ENCODE measurements at places on chromosomes 1 and 21.
A peak's percentile ranks its signal among the peaks of the same experiment; 100 is the strongest.

DNA sequence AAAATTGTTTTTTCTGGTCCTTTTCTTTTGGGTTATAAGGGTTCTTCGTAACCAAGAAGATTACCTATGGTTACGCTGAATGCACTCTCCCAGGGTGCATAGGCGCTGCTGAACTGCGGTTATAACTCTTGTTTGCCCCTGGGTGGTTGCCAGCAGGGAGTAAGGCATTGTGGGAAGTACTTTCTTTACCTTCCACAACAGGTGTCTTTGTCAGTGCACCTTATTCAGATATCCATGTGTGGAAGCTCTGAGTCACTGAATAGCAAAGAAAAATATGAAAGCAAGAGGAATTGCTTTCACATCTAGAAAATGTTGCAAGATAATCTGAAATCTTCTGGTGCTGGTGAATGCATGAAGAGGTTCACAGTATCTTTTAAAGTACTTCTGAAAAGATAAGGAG, 124.4 kb upstream of the CACYBP start:
- ATAC-seq: peak; percentile 34
- H3K27ac ChIP-seq: no peak overlapping the region
- H3K36me3 ChIP-seq: no peaks in the 10 kb centered on the region
- H3K4me1 ChIP-seq: peaks cover 14% of the 10 kb centered on the region
- H3K4me3 ChIP-seq: peak overlapping the region; percentile 67
- no peaks in the 10 kb centered on the region for H3K27me3 ChIP-seq

GRCh38 chr21:29194847-29195246, 64.4 kb downstream of the MAP3K7CL start:
- H3K27me3 ChIP-seq: no peaks in the 10 kb centered on the region
- H3K27ac ChIP-seq: no peak overlapping the region
- ATAC-seq: peak; percentile 13
- H3K4me3 ChIP-seq: no peak overlapping the region
- peaks cover 24% of the 10 kb centered on the region for H3K4me1 ChIP-seq

GRCh38 chr1:13605159-13605558, 21.5 kb downstream of the PDPN start:
- ATAC-seq: no peak
- peaks cover 23% of the 10 kb centered on the region for H3K27me3 ChIP-seq

DNA sequence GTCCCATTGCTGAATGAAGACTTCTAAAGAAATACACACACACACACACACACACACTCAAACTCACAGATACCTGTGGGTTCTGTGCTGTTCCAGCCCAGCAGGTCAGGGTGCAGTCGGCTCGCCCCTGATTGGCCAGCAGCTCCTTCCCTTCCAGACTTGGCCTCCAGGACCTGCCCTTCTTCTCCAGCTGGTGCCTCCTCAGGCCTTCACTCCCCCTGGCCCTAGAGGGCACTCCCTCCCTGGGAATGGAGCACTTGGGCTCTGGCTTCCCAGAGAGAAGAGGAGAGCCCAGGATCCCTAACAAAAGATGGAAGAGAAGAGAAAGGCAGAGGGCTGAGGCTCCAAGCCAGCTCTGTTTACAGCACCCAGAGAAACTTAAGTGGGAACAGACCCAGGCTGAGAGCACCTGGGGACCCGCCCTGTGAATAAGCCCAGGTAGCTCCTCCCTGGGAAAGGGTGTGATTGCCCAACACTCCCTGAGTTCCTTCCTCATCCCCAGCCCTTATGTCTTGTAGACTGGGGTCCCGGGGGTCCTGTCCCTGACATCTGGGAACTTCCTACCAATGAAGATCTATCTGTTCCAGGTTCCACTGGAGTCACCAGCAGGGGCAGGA, at the start of gene PGLYRP3:
Gene PGLYRP3, minus strand, starts transcription at position 383 of the 617 bp plus-strand sequence. CDS start 2,287 bp downstream, outside the sequence.
- H3K36me3 ChIP-seq: no peaks in the 10 kb centered on the region
- no peak for ATAC-seq

DNA sequence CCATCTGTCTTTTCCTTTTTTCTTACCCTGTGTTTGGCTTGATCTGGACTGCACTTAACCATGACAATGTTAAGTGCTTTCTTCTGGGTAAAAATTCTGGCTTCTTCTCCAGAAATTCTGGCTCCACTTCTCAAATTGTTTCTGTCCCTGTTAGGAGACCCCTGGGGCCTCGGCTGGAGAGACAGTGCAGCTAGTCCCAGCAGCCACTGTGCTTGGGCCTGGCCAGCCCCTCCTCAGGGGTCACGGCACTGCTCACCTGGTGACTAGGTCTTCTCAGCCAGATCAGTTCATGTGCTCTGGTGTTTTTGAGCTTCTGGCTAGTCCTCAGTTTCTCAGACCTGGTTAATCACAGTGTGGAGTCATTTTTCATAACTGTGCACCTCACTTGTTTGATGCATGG, 72.4 kb downstream of the ADARB1 start:
- H3K36me3 ChIP-seq: peaks cover 18% of the 10 kb centered on the region
- H3K27me3 ChIP-seq: no peaks in the 10 kb centered on the region
- peaks cover 12% of the 10 kb centered on the region for H3K4me1 ChIP-seq
- ATAC-seq: no peak
- H3K4me3 ChIP-seq: no peak overlapping the region

DNA sequence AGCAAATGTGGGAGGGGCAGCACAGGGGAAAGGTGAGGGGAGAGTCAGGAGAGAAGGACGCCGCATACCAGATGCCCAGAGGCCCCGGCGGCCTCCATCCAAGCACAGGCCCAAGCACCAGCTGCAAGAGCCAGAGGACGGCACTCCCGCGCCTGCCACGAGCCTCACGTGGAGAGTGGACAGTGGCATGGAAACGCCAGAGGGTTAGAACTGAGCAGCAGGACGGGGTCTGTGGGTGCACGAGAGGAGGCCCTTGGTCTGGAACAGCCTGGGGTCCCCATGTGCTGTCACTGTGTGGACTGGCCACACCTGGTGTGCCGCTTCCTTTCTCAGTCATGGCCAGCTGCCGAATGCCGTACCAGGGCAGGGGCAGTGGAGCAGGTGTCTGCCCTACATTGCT, 68.7 kb downstream of the AGPAT3 start:
- no peak for ATAC-seq
- H3K36me3 ChIP-seq: peaks cover 8% of the 10 kb centered on the region
- H3K27me3 ChIP-seq: no peaks in the 10 kb centered on the region
- H3K4me3 ChIP-seq: no peak overlapping the region
- no peak overlapping the region for H3K27ac ChIP-seq
- H3K4me1 ChIP-seq: peaks cover 8% of the 10 kb centered on the region

GRCh38 chr21:45993210-45994085, 11.9 kb downstream of the COL6A1 start:
- no peaks in the 10 kb centered on the region for H3K27me3 ChIP-seq
- no peak overlapping the region for H3K4me3 ChIP-seq
- ATAC-seq: no peak
- no peak overlapping the region for H3K27ac ChIP-seq

DNA sequence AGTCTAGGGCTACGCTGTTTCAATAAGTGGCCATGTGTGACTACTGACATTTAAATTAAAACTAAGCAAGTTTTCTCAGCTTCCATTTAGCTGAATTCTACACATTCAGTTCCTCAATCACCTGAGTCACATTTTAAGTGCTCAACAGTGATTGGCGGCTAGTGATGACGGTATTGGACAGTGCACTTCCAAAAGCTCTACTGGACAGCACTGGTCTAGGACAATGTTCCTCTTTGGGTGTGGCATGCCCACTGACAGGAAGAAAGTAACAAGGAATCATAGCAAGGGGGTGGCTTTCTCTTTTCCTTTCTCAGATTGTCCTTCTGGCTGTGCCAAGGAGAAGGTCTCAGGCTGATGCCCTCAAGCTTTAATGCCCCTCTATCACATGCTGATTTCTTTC, 11.7 kb downstream of the IGSF21 start:
- peaks cover 54% of the 10 kb centered on the region for H3K27me3 ChIP-seq
- H3K36me3 ChIP-seq: no peaks in the 10 kb centered on the region
- ATAC-seq: no peak
- H3K4me1 ChIP-seq: no peaks in the 10 kb centered on the region
- no peak overlapping the region for H3K27ac ChIP-seq
- H3K4me3 ChIP-seq: no peak overlapping the region

GRCh38 chr1:222994511-222995235, 148.4 kb downstream of the TLR5 start:
- no peak overlapping the region for H3K4me3 ChIP-seq
- ATAC-seq: no peak
- H3K27me3 ChIP-seq: no peaks in the 10 kb centered on the region
- no peaks in the 10 kb centered on the region for H3K4me1 ChIP-seq

GRCh38 chr1:207993477-207994445, 82.8 kb upstream of the CD34 start:
- no peaks in the 10 kb centered on the region for H3K36me3 ChIP-seq
- no peak overlapping the region for H3K27ac ChIP-seq
- H3K4me1 ChIP-seq: no peaks in the 10 kb centered on the region
- H3K27me3 ChIP-seq: peaks cover 23% of the 10 kb centered on the region

- H3K27ac ChIP-seq: no peak overlapping the region
- H3K36me3 ChIP-seq: peaks cover 2% of the 10 kb centered on the region
- H3K27me3 ChIP-seq: no peaks in the 10 kb centered on the region
- H3K4me1 ChIP-seq: no peaks in the 10 kb centered on the region
- ATAC-seq: no peak
These were observed 88.1 kb downstream of the GPATCH2 start for GRCh38 chr1:217542837-217543236.

- H3K36me3 ChIP-seq: no peaks in the 10 kb centered on the region
- no peak for ATAC-seq
- no peak overlapping the region for H3K4me3 ChIP-seq
- H3K27me3 ChIP-seq: peaks cover 23% of the 10 kb centered on the region
- no peak overlapping the region for H3K27ac ChIP-seq
These were observed 31.0 kb upstream of the BEND5 start for GRCh38 chr1:48807554-48808260.

- no peaks in the 10 kb centered on the region for H3K36me3 ChIP-seq
- no peaks in the 10 kb centered on the region for H3K4me1 ChIP-seq
- H3K27ac ChIP-seq: no peak overlapping the region
- no peaks in the 10 kb centered on the region for H3K27me3 ChIP-seq
These were observed 44.2 kb downstream of the CYYR1 start for GRCh38 chr21:26528882-26529281.

GRCh38 chr1:201905234-201905890, 16.7 kb downstream of the SHISA4 start:
- H3K27ac ChIP-seq: no peak overlapping the region
- H3K4me1 ChIP-seq: no peaks in the 10 kb centered on the region
- no peak overlapping the region for H3K4me3 ChIP-seq
- ATAC-seq: peak; percentile 67
- H3K36me3 ChIP-seq: no peaks in the 10 kb centered on the region

- peak overlapping the region; percentile 14 for H3K27ac ChIP-seq
- no peak for ATAC-seq
- H3K4me1 ChIP-seq: peaks cover 8% of the 10 kb centered on the region
- peak overlapping the region; percentile 96 for H3K4me3 ChIP-seq
- H3K36me3 ChIP-seq: peaks cover 19% of the 10 kb centered on the region
These were observed 2.5 kb downstream of the MPZ start for GRCh38 chr1:161307230-161307768.

- H3K27ac ChIP-seq: no peak overlapping the region
- no peaks in the 10 kb centered on the region for H3K27me3 ChIP-seq
- ATAC-seq: no peak
These were observed 981.7 kb upstream of the NCAM2 start for GRCh38 chr21:20016435-20017005.

GRCh38 chr1:32215629-32216480, 6.3 kb downstream of the TMEM234 start:
- peaks cover 6% of the 10 kb centered on the region for H3K36me3 ChIP-seq
- H3K27me3 ChIP-seq: no peaks in the 10 kb centered on the region
- H3K27ac ChIP-seq: peak overlapping the region; percentile 32
- H3K4me3 ChIP-seq: no peak overlapping the region
- peaks cover 4% of the 10 kb centered on the region for H3K4me1 ChIP-seq

- no peak for ATAC-seq
- H3K4me3 ChIP-seq: no peak overlapping the region
- no peak overlapping the region for H3K27ac ChIP-seq
- H3K4me1 ChIP-seq: no peaks in the 10 kb centered on the region
- H3K27me3 ChIP-seq: no peaks in the 10 kb centered on the region
These were observed 42.6 kb downstream of the ERO1B start for GRCh38 chr1:236239092-236239585.

DNA sequence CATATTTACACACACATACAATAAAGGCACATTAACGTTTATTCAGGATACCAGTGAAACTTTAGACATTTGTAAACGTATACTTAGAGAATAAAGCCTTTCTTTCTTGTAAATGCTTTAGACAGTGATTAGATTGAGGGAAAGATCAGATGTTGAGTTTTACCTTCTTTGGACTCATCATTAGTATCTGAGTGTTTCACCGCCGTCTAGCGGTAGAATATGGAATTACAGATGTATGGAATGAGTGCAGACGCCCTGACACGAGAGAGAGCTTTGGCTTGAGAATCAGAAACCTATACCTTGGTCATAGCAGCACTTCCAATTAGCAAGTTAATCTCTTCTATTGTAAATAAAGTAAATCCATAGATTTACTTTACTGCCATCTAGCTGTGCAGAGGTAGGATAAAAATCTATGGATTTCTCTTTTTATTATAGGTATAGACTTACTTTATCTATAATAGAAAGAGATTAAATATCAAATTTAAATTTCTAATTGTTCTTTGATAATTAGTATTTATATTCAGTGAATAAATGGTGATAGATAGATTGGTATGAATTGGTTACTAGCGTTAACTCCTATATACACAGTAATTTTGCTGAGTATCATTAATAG, 12.6 kb downstream of the FLG2 start:
- peak; percentile 70 for ATAC-seq
- H3K27me3 ChIP-seq: peaks cover 11% of the 10 kb centered on the region
- no peak overlapping the region for H3K4me3 ChIP-seq
- H3K36me3 ChIP-seq: no peaks in the 10 kb centered on the region

GRCh38 chr1:3024588-3024987, 3.3 kb downstream of the ACTRT2 start:
- no peaks in the 10 kb centered on the region for H3K4me1 ChIP-seq
- H3K4me3 ChIP-seq: no peak overlapping the region
- H3K36me3 ChIP-seq: no peaks in the 10 kb centered on the region
- no peak overlapping the region for H3K27ac ChIP-seq
- ATAC-seq: no peak

DNA sequence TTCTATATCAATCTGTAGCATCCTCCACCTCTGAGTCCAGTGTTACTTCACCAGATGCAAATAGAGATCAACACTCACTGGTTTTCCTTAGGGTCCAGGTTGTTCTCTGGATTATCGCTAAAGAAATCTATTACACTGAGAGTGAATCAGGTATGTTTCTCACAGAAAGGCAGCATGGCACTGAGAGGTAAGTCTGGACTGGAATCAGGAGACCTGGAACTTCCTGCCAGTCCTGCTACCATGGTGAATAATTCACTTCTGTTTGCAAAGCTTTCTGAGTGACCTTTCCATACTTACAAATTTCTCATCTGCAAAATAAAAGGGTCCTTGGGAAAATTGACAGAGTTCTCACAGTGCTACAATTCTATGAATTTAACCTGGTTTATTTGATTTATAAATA, 1583.3 kb downstream of the MRPL39 start:
- H3K27ac ChIP-seq: no peak overlapping the region
- H3K4me1 ChIP-seq: peaks cover 5% of the 10 kb centered on the region
- no peaks in the 10 kb centered on the region for H3K36me3 ChIP-seq
- peaks cover 4% of the 10 kb centered on the region for H3K27me3 ChIP-seq
- no peak overlapping the region for H3K4me3 ChIP-seq

DNA sequence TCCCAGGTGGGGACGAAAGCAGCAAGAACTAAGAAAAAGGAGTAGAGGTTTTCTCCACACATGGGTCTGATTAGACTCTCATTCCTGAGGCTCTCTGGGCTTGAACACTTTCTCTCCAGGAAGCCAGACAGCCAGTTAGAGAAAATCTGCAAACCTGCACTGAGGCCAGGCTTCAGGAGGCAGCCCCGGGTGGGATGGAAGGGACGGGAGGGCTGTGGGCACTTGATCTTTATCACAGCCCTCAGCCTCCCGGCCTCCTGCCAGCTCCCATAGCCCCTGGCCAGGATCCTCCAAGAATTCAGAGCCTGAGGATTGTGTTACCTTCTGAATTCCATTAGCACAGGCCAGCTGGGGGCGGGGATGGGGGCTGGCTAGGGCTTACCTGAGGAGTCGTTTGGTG, 40.1 kb downstream of the SERTAD4 start:
- peaks cover 23% of the 10 kb centered on the region for H3K27me3 ChIP-seq
- no peak overlapping the region for H3K4me3 ChIP-seq
- ATAC-seq: no peak
- H3K4me1 ChIP-seq: no peaks in the 10 kb centered on the region
